ENCODE measurements at places on chromosomes 2 and 18.

- no peak for DNase-seq
These were observed 1020.1 kb downstream of the TDRD15 start for GRCh38 chr2:22143840-22144239.

- DNase-seq, result no peak
These were observed 201.8 kb upstream of the KLHL14 start for GRCh38 chr18:32974421-32975162.

GRCh38 chr2:153028626-153029025, 310.2 kb downstream of the ARL6IP6 start:
- no peak for DNase-seq

GRCh38 chr2:145036421-145037011, 516.6 kb upstream of the ZEB2 start:
- DNase-seq, result no peak

- DNase-seq, result no peak
These were observed 40.6 kb downstream of the FASTKD2 start for GRCh38 chr2:206805887-206806607.

DNA sequence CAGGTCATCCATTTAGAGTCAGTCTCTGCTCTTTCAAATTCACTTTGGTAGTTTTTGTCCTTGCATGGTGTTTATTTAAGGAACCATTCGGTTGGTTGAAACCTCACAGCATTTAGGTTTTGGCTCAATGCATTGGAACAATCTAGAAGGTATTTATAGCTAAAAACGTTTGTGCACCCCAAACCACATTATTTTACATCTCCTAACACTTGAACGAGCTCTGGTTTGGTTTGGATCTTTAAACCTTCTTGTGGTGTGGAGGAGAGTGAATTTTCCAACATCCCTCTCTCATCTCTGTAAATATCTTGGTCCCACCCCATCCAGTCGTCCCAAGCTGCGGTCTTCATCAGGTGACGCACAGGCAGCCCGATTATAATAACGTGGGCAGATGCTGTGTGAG, 287.9 kb downstream of the LPIN1 start:
- no peak for DNase-seq

GRCh38 chr2:237192881-237193280, 107.2 kb downstream of the COPS8 start:
- DNase-seq, result no peak

DNA sequence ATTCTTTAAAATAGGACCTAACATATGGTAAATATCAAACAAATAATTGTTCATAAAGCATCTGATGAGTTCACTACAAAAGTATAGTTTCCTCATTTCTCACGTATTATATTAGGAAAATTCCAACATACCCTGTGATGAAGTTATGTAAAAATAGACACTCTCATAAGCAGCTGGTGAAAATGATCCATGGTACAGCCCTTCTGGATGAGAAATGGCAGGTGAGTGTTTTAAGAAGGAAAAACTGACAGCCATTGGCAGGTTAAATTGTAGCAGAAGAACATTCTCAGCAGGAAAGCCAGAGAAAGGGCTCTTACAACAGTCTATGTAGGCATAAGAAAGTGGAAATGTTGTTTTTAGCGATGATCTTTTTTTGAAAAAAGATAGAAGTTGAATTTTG, 706.5 kb upstream of the FSHR start:
- no peak for DNase-seq

DNA sequence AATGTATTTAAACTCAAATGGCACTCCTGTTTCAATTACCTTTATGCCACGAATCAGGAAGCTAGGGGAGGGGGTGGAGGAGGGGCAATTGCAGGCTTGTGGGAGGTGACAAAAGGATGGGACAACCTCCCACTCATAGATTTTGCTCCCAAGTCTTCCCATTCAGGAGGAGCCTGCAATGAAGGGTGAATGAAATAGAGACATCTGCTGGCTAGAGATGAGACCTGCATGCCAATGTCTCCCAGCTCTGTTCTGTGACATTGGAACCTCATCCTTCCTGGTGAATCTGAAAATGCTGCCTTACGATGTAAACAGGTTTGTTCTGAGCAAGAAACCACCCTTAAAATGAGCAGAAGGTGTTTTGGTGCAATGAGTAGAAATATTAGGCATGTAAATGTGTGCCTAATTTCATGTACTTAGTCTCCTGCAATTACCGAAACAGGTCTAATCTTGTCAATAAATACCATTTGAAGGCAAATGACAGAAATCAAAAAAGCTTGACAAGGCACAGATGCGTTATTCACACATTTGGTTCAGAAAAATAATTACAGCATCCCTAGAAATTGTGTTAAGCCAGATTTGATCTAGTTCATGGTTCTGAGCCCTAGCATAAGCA, 2.7 kb upstream of the PID1 start:
- peak; percentile 73 for DNase-seq

- peak; percentile 88 for DNase-seq
These were observed 523 bp downstream of the KCTD1 start for GRCh38 chr18:26547646-26548414.

GRCh38 chr18:6279308-6279707, 135.4 kb downstream of the L3MBTL4 start:
- no peak for DNase-seq

- no peak for DNase-seq
These were observed 87.3 kb upstream of the LDLRAD4 start for GRCh38 chr18:13131283-13131682.

DNA sequence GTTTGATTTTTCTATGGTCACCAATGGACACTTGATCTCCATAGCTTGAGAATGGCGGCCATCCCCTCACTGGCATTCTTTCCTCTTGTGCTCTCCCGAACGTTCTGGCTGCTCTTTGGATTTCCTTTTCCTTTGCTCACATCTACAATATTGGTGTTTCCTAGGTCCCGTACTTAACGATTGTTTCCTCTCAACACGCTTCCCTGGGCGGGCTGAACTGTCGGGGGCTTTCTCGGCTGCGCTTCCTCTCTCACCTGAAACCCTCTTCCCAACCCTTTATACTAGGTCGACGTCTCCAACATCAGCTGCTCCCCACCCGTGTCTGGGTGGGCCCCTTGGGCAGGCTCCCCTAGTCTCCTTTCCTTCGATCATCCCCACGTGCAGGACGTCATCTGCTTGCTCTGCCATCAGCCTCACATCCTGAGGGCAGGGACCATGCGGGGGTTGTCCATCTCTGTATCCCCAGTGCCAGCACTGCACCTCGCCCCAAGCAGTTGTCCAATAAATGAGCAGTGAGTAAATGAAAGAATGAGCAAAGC, 634 bp upstream of the DIS3L2 start:
- DNase-seq, result no peak

GRCh38 chr18:69795791-69796190, 151.9 kb downstream of the CD226 start:
- no peak for DNase-seq

- DNase-seq, result peak; percentile 12
These were observed 54.0 kb downstream of the HRH4 start for GRCh38 chr18:24514439-24514838.

DNA sequence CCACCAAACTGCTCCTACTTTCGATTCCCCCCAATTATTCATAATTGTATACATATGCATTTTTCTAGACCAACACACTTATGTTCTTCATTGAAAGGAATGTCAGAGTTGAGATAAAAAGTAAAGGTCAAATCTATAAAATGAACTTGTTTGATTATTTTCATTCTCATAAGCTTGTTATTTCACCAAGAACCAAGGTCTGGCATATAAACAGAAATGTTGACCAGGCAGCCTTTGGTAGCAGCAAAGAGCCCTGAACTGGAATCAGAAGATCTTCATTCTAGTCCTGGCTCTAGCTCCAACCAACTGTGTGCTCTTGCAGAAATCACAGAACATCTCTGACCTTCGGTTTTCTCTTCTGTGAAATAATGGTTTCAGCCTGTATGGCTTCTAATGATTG, 42.9 kb downstream of the RBKS start:
- no peak for DNase-seq

DNA sequence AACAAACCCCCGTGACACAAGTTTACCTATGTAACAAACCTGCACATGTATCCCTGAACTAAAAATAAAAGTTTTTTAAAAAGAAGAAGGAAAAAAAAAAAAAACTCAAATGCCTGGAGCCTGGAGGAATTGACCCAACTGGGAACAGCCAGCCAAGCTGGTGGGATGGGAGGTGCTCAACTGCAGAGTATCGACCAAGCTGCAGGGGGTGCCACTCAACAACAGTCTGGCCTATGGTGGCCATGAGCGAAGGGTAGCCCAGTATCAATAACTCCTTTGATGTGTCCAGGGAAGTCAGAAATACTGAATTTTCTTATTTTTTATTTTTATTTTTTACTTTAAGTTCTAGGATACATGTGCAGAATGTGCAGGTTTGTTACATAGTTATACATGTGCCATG, 310.3 kb upstream of the DLGAP1 start:
- DNase-seq, result no peak

DNA sequence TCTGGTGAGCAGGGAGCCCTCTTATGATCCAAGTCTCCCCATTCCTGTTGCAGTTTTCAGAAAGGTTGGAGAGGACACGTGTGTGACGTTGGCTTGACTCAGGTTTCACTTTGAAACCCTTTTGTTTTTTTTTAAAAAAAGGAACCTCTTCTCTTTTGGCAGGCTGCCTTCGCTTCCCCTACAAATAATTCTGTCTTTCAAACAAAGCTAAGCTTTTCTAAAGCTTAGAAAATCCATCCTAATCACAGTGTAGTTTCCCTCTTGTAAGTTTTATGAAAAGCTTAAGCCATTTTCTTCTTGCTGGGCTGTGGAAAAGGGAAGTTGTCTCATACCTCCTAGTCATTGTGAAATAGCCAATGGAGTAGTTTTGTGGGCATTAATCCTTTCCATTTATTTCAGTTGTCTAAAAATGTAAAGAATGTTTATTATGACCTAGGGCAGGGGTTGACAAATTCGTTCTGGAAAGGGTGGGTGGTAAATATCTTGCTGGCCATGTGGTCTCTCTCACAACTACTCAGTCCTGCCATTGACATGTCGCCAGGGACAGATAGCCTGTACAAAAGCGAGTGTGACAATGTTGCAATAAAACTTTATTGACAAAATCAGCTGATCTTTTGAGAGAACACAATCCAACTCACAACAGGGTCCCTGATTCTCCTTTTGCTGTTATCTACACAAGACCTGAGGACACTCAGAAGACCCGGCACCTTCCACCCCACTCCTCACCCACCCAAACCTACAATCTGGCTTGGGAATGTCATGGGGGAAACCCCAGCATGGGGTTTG, 878.8 kb downstream of the RNF144A start:
- no peak for DNase-seq

DNA sequence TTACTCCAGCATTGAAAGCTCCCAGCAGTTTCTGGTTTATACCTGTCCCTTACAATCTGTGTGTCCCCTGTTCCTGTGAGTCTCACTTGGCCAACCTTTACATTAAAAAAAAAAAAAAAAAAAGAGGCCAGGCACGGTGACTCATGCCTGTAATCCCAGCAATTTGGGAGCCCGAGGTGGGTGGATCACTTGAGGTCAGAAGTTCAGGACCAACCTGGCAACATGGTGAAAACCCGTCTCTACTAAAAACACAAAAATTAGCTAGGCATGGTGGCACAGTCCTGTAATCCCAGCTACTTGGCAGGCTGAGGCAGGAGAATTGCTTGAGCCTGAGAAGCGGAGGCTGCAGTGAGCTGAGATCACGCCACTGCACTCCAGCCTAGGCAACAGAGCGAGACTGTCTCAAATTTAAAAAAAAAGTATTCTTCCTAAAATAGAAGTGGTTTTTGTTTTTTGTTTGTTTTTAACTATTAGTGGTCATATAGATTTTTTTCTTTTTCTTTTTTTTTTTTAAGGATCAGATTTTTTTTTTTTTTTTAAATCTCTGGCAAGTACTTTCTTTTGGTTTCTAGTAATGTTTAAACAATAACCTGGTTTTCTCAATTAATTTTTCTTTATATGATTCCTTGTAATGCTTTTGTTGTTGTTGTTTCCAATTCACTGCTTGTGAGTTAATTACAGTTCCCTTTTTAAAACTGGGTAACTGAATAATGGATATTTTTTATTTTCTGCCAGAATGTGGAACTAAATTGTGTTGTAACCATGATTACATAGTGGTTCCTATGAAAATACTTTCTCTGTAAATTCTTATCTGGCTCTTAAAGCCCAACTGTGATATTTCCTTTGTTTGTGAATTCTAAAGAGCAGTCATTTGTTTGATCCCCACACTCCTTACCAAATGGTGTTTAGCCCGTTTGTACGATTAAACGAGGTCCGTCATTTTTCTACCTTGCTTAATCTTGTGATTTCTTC, 116.8 kb downstream of the CTAGE1 start:
- DNase-seq, result no peak

GRCh38 chr2:240021488-240022104, 3.5 kb downstream of the NDUFA10 start:
- DNase-seq, result peak; percentile 65

- no peak for DNase-seq
These were observed 174.7 kb downstream of the LPIN1 start for GRCh38 chr2:11920993-11921583.

DNA sequence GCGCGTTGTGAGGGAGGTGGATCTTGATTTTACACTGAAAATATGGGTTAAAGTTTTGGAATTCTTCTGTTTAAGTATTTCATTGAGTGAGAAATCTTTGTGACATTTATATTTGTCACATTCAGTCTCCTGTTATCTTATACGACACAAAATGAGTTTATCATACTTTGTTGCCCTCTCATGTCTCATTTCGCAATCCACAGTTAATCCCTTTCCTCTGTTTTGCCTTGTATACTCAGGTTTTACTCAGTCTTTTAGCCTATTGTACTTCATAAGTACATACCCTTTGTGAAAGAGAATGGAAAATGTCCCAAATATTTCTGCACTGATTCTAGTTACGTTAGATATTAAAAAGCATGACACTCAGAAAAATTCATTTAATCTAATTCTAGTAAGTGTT, 142.7 kb downstream of the ATP9B start:
- no peak for DNase-seq
